ENCODE measurements at places on chromosomes 16 and 17.

DNA sequence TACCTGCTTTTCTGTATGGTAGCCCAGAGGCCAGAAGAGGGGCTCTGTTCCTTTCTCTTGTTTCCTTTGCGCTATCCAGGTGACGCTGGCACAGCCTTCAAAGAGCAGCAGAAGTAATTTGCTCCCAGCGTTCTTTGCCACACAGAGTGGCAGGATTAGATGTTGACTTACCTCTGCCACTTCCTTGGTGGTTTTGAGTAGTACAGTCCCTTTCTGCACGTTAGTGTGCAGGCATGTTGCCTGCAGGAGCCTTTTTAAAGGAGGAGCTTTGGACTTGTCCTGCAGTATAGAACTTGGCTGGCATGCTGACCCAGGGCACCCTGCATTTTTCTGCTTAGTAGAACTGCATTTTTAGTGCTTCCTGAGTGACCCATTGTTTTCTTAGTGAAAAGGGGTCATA, at the start of gene ABCC11:
TSS of gene ABCC11 (minus strand) at position 229 of the 400 bp plus-strand sequence. CDS start 15,618 bp downstream, outside the sequence.
- DNase-seq: no peak

DNA sequence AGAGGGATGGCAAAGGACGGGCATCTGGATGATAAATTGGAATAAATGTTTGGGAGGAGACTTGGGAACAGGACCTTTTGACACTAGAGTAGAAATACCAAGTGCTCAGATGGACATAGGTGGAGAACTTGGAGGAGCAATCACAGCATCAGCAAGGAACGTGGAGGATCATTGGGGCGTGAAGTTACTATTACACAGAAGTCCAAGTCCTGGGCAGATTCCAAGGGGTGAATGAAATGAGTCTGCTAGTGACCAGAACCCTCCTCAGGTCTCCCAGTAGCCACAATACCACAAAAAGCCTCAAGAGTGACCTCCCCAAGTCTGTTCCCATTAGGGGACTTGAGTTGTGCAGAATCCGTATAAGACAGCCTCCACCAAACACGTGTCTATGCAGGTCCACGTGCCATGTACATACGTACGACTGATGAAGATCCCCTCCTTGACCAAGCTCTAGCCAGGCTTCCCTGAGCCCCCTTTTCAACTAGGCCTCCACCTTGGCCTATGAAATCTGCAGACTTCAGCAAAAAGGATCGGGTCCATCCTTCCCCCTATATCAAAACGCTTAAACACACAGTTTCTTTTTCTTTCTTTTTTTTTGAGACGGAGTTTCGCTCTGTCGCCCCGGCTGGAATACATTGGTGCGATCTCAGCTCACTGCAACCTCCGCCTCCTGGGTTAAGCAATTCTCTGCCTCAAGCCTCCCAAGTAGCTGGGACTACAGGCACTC, 2.2 kb downstream of the C17orf67 start:
- DNase-seq: no peak

- no peak for DNase-seq
Measured at GRCh38 chr16:56943761-56944375, 11.9 kb downstream of the HERPUD1 start.

DNA sequence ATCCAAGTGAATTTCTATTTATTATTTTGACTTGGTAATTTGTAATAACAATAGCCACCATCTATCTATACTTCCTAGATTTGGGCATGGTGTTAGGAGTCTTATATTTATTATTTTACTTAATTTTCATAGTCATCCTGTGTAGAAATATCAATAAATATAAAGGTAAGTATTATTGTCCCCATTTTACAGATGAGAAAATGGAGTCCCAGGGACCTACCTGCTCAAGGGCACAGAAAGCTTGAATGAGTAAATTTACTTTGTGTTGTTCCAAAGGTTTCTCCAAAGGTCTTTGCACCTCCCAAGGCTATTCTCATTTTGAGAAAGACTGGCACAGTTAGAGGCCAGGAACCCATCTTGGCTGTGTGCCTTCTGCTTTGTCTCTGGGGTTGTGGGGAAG, 738.3 kb downstream of the WWOX start:
- DNase-seq: no peak

DNA sequence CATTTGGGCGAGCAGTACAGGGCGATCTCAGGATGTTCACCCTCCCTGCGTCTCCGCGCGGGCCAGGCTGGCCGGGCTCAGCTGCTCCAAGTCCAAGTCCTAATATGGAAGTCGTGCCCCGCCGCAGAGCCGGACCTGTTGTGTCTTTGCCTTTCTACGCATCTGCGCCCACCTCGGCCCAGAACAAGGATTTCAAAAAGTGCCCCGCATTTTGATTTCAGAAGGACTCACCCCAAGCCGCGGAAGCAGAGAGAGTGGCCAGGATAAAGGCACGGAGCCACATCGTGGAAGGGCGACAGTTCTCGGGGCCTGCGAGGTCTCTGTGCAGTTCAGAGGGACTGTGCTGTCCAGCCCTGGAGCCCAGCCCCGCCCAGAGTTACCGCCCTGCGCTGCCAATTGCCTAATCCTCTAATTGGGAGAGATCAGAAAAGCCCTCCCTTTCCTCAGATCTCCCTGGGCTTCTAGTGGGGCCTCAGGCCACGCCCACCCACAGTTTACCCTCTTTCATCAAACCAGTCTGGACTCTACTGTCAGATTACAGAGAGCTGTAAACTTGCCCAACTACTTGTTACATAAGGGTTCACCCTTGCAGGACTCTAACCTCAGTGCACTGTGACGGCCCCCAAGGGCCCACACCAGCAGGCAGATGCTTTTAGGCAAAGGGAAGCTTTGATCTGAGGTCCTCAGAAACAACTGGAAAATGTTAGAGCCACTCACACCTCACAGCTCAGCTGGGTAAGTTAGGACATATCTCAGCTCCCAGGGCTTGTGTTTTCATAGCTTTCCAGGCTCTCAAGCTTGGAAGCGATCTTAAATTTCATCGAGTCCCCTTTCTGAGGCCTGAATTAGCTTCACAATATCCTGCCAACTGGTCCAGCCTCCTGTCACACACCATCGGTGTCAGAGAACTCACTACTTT, at the start of gene CES1:
TSS of gene CES1 (minus strand) at position 324 of the 919 bp plus-strand sequence. CDS start at position 283, 41 bp downstream.
- no peak for DNase-seq

GRCh38 chr16:320206-320605, 32.3 kb downstream of the AXIN1 start:
- DNase-seq: no peak

GRCh38 chr16:55871411-55872038, 3.6 kb downstream of the CES5A start:
- no peak for DNase-seq

GRCh38 chr16:29975134-29975538, 1.5 kb downstream of the TAOK2 start:
- DNase-seq: no peak

DNA sequence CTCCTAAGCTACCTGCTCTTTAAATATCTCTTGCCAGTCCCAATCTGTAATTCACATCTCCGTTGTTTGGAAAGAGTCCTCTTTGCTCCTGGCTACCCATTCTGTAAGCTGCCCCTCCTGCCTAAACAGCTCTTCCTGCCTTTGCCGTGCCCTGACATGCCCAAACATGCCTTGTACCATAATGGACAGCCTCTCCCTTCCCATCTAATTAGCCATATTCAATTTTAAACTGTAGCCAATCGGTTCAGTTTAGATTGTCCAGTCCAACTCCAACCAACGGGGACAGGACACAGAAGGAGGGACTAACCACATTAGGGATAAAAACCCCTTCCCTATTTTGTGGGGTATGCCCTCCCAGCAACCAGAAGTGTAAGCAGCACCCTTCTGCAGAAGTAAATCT, 30.6 kb upstream of the CLEC3A start:
- no peak for DNase-seq

GRCh38 chr16:88968589-88969280, 8.3 kb downstream of the CBFA2T3 start:
- DNase-seq: no peak

DNA sequence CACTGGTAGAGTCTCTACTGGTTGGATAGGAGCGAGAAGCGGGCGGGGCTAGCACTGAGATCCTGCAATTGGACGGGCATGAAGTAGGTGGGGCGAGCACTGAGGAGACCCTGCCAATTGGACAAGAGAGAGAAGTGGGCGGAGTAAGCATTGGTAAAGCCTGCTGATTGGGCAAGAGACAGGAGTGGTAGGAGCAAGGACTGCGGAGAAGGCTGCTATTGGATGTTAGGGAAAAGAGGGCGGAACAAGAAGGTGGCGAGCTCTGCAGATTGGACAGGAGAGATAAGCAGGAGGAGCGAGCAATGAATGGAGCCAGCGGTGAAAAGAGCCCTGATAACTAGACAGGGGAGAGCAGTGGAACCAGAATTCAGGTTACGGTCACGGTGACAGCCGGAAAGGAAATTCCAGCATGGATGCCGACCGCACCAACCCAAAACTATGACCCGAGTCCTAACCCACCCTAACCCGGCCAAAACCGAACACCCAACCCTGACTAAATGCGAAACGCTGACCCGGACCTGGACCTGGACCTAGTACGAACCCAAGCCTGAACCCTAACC, 4.8 kb downstream of the SCGB1C2 start:
- DNase-seq: no peak

- DNase-seq: no peak
Measured at GRCh38 chr17:82843904-82844680, 4.3 kb upstream of the ZNF750 start.

GRCh38 chr16:84611041-84611440, 6.8 kb downstream of the COTL1 start:
- no peak for DNase-seq

DNA sequence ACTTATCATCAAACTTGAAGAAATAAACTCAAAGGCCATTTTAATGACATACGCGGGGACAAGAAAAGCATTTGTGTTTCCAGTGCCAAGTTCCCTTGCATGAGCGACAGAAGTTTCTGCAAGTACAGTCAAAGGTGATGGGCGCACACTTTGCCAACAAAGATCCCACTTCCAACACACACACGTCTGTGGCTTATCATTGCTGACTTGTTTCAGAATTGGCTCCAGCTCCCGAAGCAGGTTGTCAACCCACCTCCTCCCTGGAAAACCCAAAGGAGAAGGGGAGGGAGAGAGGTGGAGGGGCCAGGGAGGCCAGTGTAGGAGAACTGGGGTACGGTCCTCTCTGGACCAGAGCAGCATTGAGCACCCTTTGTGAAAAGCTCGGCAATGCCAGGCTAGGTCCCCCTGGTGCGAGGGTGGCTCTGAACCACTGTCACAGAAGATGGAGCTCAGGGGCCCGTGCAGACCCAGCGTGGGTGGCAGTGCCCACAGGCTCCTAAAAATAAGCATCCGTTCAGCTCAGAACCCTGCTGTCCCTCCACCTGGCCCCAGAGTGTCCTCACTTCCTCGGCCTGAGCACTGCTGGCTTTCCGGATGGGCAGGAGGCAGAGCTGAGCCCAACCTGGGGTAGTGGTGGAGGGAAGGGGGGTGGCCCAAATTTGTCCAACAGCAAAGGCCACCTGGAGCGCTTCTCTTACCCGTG, 33.2 kb downstream of the RBFOX3 start:
- no peak for DNase-seq

DNA sequence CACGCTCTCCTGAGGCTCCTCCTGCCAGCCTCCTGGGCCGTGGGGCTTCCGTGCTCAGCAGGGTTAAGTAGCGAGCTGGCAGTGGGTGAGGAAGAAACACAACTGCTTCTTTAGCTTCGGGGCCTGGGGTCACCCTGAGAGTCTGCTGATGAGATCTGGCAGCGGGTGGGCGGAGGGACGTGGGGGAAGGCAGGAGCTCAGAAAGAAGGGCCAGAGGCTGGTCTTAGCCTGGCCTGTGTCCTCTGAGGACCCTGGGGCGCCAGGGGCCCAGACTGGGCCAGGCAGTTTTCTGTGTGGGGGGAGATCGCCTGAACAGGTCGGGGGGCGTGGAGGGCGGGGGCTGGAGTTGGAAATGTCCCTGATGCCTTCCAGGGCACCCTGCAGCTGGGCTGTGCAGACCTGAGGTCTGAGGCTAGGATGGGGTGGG, 97.8 kb upstream of the GSE1 start:
- DNase-seq: no peak

- no peak for DNase-seq
Measured at GRCh38 chr16:12020009-12020408, 43.5 kb downstream of the SNX29 start.

DNA sequence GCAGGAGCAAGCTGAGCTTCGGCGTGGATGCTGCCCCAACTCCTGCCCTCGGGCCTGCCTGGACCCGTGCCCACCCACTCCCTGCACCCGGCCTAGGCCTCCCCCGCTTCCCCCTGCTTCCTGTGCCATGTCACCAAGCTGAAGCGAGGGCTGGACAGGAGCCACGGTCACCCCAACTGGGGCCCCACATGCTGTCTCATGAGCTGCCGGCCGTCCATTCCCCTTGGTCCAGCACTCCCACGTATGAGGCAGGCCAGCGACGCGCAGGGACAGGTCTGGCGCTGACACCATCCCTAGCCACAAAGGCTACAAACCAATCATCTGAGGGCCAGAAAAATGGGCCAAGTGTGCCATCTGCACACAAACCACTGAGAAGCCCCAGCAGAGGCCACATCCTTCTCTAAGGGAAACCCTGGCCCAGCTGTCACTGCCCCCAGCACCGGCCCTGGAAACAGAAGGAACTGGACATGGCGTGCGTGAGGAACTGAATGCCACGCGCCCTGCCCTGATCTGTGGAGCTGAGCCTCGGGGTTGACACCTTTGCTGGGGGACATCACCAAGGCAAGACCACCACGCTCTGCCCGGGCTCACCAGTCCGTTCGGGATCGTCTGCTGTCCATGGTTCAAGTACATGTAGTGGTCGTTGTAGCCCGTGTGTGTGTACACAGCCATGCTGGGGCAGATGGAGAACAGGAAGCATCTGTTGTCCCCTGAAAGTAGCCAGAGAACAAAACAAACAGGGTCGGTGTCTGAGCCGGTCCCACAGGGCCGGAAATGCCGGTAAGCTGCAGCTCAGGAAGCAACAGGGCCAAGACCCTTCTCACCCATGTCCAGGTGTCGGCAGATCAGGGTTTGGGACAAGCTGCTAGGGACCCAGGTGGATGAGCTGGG, 22.2 kb downstream of the MEAK7 start:
- no peak for DNase-seq

- DNase-seq: no peak
Measured at GRCh38 chr17:72349011-72349410, 228.2 kb downstream of the SOX9 start.

DNA sequence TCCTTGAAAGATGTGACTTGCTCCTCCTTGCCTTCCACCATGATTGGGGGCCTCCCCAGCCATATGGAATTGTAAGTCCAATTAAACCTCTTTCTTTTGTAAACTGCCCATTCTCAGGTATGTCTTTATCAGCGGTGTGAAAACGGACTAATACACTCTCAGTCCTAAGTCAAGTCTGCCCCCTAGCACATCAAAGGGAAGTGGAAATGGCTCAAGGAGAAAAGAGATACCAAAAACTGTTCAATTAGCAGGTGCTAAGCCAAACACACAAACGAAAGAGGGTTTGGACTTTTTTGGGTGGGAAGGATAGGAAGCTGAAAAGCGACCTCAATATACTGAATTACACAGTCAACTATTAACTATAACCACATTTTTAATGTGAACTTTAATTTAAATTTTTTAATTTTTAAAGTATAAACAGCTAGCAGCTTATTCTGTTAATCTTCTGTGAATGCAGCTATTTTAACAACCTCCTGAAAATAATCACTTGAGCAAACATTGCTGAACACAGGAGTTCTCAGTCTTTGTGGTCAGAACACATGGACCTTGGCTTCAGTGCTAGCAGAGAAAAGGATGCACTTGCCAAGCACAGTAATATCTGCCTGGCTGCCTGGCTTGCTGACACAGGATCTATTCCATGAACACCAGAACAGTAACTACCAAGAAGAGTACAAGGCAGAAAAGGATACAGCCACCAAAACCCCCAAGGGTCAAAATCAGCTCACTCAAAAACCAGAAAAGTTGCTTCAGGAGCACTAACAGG, 10.9 kb downstream of the ZNF18 start:
- no peak for DNase-seq

Data from GM06990 (cell line).